Esophagus squamous epithelium (tissue), 5 donors: ENCODE measurements at places on chromosomes 1 and 21.

DNA sequence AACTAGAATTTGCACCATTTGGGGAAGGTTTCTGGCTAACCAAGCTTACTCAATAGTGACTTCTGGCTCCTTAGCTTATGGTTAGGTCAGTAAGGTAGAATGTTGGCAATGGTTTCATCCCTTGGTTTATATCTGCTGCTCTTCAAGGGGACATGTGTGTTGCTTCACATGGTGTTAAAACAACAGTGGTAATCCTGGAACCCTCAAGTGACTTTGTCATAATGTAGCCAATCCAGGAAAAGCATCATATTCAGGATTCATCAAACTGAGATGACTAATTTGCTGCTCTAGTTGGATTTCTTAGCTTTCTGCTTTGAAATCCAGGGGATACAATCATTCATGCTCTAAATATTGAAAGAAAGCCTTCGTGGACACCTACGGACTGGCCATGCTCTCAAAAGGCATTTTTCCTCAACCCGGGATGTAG, 108.7 kb downstream of the RGL1 start:
- DNase-seq: no peak

GRCh38 chr1:240189386-240189989, 97.8 kb downstream of the FMN2 start:
- DNase-seq: no peak

DNA sequence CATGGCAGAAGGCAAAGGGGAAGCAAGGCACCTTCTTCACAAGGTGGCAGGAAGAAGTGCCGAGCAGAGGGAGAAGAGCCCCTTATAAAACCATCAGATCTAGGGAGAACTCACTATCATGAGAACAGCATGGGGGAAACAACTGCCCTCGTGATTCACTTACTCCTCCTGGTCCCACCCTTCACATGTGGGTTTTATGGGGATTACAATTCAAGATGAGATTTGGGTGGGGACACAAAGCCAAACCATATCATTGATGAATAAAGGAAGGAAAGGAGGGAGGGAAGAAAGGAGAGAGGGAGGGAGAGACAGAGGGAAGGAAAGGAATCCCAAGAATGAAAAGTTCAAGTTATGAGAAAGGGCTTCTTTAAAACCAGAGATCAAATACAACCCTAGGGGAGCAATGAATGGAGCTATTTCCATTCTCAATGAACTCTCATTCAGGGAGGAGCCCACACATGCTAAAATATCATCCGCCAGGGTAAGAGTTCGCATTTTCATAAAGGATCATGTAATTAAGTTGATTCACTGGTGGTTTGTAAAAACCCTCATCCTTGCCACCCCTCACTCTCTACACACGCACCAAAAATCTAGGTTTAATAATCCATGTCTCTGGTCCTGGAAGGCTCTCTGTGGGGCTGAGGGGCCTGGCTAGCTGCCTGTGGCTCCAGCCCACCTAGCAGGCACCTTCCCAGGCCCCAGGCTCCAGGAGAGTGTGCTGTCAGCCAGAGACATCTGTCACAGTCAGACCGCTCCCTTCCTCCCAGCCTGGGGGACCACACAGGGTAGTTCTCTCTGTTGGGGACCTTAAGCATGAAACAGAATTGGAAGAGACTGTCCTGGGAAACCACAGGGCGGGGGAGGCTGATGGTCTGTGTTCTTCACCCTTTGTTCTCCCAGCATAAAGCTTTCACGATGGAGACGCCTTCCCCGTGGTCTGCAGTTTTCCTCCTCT, 94.0 kb downstream of the CCDC185 start:
- no peak for DNase-seq

DNA sequence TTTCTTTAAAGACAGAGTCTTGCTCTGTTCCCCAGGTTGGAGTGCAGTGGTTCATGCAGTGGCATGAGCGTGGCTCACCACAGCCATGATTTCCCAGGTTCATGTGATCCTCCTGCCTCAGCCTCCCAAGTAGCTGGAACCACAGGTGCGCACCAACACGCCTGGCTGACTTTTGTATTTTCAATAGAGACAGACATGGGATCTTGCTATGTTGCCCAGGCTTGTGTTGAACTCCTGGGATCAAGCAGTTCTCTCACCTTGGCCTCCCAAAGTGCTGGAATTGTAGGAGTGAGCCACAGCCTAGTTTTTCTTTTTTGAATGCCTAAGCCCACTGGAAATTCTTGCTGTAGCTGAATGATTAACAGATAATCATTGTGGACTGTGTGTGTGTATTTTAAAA, 113.5 kb downstream of the RPS6KC1 start:
- DNase-seq: no peak

GRCh38 chr1:107267489-107267888, 126.7 kb downstream of the NTNG1 start:
- no peak for DNase-seq

GRCh38 chr1:7893529-7894180, 40.8 kb upstream of the UTS2 start:
- DNase-seq: no peak

DNA sequence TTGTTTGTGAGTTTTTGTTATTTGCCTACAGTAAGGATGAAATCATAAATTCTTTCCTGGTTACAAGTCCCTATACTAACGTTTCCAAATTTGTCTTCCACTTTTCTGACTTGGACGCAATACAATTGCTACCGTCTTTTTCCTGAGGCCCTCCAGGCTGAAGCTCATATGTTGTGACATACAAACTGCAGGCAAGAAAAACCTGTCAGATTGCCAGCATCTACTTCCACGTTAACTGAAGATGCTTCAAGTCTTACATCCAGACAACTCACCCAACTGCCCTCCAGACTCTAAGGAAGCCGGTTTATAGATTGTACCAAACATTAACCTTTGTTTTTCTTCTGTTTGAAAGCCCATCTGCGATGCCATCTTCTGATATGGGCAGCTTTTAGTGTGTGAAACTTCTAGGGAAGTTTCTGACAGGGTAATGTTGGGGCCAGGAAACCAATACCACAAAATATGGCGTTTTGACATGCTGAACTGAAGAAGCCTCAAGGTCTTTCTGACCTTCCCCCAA, 21.4 kb upstream of the RNF11 start:
- no peak for DNase-seq

GRCh38 chr1:85850238-85850637, 142.0 kb upstream of the ZNHIT6 start:
- DNase-seq: no peak

GRCh38 chr1:150259758-150260669, 2.4 kb downstream of the CA14 start:
- no peak for DNase-seq

- no peak for DNase-seq
These were observed 28.1 kb downstream of the TMEM50B start for GRCh38 chr21:33451634-33452071.

DNA sequence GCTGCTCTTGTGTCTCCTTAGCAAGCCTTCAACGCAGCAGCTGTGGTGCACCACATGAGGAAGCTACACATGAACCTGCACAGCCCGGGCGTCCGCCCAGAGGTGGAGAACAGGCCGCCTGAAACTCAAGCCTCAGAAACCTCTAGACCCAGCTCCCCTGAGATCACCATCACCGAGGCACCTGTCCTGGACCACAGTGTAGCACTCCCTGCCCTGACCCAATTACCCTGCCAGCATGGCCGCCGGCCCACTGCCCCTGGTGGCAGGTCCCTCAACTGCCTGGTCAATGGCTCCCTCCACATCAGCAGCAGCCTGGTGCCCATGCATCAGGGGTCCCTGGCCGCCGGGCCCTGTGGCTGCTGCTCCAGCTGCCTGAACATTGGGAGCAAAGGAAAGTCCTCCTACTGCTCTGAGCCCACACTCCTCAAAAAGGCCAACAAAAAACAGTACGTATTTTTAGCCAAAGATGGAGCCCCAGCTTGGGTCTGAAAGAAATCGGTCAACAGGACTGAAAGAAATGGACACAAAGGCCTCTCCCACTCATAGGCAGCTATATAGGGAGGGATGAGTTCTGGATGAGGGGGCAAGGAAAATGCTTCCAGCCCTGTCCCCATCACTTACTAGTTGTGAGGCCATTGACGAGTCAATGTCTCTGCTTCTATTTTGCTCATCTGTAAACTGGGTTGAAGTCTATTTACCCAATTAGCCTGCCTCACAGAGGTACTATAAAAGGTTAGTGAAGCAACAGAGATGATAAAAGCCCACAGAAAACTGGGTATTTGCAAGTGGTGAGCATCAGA, 28.5 kb downstream of the CAMK1G start:
- DNase-seq: no peak

GRCh38 chr1:40849801-40850592, 12.2 kb downstream of the CITED4 start:
- DNase-seq: no peak

DNA sequence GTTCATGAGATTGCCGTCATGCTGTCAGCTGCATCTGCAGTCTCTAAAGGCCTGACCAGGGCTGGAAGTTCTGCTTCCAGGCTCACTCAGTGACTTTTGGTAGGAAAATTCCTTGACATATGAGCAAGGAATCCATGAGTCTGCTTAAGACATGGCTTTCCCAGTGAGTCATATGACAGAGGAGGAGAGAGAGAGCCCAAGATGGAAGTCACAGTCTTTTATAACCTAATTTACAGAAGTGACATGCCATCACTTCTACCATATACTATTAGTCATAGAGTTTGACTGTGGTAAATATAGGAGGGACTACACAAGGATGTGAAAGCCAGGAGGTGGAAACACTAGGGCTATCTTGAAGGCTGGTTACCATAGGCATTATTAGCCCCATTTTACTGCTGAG, 115.2 kb downstream of the ROR1 start:
- DNase-seq: no peak

DNA sequence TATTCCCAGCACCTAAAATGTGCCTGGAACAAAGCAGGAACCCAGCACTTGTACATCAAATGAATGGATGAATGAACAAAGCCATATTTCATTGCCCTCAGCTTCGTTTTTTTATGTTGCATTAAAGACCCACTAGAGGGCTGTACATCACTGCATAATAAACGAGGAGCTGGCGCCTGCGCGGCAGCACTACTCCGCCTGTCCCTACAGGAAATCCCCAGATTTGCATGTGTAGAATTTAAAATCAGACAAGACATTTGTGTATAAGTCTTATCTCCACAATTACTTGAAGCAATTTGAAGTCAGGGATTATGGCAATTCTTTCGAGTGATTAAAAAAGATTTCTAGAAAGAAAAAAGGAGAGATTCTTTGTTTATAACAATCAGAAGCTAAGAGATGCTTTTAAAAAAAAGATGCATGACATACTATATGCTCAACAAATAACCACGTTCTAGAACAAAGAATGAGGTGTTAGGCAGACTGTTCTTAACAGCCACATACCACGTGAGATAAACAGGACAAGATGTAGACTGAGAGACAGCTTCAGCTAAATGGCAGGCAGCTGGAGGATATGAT, 5.4 kb upstream of the NEK2 start:
- DNase-seq: no peak

GRCh38 chr1:30912913-30913652, 4.5 kb upstream of the SDC3 start:
- DNase-seq: no peak

DNA sequence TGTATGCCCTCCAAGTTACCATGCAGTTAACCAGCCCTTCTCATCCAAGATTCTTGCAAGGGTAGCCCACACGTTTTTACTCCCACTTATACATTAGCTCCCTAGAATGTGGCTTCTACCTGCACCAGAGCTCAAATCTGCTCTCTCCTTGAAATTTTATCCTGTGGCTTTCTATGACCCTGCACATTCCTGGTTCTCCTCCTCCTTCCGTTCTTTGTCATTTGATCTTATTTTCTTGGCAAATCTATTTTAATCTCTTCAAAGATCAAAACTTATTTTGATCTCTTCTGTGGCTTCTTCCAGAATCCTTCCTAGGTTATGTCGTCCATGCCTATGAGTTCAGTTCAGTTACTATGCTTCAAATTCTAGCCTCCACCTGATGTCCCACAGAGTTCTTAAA, 115.6 kb upstream of the GUCA2B start:
- DNase-seq: no peak

- no peak for DNase-seq
These were observed 9.1 kb downstream of the LAMC1 start for GRCh38 chr1:183032122-183032921.

DNA sequence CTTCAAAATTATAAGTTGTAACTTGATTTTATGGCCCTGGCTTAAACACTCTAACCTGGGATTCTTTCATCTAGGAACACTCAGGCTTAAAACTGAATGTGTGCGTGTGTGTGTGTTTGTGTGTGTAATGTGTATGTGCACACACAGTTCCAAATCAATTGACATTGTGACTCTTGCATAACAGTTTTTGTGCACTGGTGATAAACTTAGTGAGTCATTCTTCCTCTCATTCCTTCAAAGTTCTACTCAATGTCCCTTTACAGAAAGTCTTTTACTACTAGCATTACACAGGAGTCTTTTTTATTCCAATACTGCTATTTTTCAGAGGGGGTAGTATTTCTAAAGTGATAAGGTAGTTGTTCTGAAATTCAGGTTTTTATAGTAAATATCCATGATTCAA, 943.6 kb downstream of the KCNT2 start:
- no peak for DNase-seq

- DNase-seq: no peak
These were observed 121.8 kb downstream of the OSBPL9 start for GRCh38 chr1:51738681-51739080.

DNA sequence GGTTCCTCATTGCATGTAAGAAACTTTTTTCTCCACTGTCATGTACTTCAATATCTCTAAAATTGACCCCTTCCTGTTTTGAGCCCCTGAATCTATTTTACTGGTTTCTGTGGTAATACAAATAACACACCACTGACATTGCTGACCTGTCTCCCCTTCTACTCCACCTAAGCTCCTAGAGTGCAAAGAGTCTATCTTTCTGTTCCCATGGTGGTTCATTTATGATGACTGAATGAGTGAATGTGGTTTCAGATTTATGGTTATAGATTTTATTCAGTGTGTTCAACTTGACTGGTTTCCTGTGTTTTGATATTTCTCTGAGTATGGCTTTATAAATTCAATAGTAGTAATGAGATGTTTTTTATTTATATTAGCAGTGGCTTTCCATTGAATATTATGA, 127.7 kb downstream of the MAGI3 start:
- no peak for DNase-seq

GRCh38 chr1:244391761-244392160, 59.9 kb downstream of the ADSS2 start:
- DNase-seq: no peak

- DNase-seq: no peak
These were observed 61.5 kb downstream of the SIPA1L2 start for GRCh38 chr1:232568331-232568852.

GRCh38 chr1:203402629-203403337, 51.9 kb upstream of the FMOD start:
- DNase-seq: no peak
